Fibroblast of skin of right biceps (primary cell): ENCODE measurements at places on chromosomes 12 and 14.

GRCh38 chr12:86293682-86294240 is 37.6 kb upstream of the MGAT4C start:
- DNase-seq: no peak

- DNase-seq: no peak
Measured at GRCh38 chr14:97806891-97807290, 1009.7 kb downstream of the VRK1 start.

GRCh38 chr14:76778546-76779215 is 17.4 kb downstream of the VASH1 start:
- no peak for DNase-seq

DNA sequence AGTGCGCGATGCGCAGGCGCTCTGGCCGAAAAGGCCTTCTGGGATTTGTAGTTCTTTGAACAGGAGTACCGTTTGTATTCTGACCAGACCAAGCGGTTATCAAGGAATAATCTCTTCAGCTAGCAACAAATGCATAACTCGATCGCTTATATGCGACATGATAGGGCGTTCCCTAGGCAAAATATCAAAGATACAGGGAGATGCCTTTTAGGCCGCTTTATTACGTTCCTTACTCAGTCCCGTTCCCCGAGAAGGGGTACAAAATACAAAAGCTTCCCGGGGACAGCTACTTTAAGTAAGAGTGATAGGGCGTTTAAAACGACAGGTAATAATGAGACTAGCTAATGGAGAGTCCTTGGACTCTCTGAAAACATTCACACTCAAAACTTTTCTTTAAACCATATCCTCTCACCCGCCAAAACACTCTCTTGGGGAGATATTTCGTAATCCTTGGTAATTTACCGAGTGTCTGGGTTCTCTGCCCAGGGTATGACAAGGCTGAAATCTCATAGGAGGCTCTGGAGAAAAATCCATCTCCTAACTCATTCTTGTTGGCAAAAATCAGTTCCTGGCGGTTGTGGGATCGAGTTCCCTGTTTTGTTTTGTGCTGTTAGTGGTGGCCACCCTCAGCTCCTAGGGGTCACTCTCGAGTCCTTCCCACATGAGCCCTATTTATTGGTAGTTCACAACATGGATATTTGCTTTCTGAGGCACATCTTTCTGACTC is 412 bp upstream of the SNW1 start:
- DNase-seq: peak; percentile 53

DNA sequence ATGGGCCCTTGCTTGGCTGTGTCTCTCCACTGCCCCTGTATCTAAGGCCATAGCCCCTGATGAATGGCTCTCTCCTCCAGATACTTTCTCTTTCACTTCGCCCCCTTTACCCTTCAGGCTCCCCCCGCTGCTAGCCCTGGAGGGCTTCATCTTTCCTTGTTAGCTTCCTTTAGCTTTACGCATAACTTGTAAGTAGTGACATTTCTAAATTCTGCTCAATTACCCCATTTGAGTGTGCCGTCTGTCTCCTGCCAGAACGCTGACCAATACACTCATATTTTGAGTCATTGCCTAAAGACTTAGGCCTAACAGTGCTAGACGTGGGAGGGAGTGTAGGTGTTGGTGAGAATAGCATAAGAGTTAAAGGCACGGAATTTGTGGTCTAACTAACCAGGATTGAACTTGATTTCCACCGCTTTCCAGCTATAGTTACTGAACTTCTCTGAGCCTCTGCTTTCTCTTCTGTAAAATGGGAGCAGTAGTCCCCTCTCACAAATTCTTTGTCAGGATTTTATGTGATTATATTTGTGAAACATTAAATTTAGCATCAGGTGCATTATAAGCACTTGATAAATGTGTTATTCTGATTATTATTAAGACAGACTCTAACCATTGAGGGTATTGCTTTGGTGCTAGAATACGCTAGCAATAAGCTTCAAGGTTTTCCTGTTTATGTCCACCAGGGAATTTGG is 129.3 kb downstream of the ZFP36L1 start:
- DNase-seq: peak; percentile 40

DNA sequence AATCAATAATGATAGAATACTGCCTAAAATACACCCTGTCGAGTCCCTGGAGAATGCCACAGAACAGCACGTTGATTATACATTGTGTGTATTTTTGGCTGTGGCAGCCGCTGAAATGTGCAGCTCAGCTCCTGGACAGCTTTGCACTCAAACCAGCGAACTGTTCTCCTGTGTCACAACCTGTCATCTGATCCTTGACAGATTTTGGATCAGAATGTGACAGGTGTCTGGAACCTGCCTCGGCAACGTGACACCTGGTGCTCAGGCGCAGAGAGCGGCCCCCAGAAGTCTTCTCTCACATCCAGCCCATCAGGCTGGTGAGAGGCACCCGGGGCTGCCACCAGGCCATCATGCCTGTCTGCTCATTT is 19.3 kb downstream of the MVK start:
- DNase-seq: no peak

DNA sequence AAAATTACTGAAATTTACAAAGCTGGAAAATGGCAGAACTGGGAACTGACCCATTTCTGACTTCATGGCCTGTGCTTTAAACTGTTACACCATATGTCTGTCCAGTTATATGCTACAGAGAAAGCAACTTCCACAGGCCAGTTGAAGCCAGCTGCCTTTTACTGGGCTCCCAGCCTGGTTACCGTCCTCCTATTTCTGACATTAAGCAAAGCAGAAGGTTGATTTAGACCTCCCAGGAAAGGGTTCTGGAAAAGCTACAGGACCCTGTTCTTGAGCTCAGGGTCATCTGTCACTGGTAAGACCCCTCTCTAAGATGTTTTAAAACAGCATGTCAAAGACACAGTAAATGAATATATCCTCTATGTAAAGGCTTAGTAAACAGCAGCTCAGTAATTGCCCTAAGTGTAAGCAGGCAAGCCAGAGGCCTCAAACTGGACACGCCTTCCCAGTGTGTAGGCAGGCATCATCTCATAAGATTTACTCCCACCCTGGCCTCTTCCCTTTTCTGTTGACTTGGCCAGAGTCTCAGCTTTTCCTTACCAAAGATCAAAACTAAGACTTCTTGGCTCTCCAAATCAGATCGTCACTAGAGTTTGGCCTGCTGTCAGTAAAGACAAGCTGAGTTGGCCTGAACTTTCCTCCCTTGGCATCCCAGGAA is 55.4 kb upstream of the RNU6-8 start:
- DNase-seq: no peak

DNA sequence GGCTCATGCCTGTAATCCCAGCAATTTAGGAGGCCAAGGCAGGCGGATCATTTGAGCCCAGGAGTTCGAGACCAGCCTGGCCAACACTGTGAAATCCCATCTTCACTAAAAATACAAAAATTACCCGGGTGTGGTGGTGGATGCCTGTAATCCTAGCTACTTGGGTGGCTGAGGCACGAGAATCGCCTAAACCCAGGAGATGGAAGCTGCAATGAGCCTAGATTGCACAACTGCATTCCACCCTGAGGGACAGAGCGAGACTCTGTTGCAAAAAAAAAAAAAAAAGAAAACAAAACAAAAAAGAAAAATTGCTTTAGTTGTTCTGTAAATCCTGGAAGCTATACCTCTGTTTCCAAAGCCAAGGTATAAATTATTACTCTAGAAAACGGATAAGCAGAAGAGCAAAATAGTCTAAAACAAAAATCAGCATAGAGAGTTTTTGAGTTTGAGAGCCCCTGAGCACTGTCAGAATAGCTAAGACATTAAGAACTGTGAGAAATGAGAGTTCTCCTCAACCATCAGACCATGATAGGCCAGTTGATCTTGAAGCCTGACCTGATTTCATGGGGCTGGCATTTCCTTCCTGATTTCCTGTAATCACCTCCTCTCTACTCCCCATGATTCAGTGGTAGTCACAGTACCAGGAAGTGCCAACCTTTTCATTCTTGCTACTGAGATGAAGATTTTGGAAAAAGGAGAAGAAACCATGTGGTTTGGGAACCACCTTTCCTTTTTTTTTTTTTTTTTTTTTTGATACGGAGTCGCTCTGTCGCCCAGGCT is 31.7 kb downstream of the ATP2A2 start:
- DNase-seq: peak; percentile 84

DNA sequence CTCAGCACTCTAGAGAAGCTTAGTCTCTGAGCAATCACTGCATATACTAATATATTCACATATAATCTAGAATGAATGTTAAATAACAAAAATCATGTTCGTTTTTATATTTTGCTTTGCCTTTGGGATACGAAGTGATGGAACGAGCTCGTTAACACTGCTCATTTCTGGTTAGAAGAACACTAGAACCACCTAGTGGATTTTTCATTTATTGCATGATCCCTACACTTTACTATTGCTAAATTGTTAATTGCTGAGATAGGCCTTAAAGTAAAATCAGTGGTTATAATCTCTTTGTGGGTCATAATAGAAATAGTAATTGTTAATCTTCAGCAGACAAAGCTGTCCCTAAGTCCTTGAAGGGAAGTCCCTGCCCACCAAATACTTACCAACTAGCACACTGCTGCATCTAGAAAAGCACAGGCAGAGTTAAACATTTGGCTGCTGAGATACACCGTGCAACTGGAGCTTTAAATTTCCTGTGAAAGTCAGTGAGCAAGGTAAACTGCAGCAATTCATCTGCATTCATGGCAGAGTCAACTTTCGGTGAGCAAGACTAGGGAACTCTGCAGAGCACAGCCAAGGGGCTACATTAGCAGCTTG is 353.7 kb downstream of the APAF1 start:
- peak; percentile 31 for DNase-seq

GRCh38 chr12:102436867-102437266 is 43.5 kb downstream of the IGF1 start:
- DNase-seq: no peak

DNA sequence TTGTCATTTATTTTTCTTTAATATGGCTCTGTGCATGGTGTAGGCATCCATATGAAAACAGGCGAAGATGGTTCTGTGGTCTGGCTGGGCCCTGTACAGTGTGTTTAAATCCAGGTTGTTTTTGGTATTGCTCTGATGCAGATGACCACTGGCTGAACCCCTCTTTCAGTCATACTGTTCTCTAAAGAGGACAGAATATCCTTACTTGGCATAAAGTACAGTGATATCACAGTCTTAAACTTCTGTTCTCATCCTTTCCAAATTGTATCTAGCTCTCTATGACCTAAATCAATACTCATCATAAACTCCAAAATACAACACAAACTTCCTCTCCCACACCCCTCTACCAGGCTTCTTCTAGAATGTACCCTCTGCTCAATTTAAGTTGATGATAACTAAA is 252.7 kb upstream of the FAR2 start:
- no peak for DNase-seq

- DNase-seq: peak; percentile 68
Measured at GRCh38 chr14:86013641-86014040, 483.7 kb downstream of the FLRT2 start.

DNA sequence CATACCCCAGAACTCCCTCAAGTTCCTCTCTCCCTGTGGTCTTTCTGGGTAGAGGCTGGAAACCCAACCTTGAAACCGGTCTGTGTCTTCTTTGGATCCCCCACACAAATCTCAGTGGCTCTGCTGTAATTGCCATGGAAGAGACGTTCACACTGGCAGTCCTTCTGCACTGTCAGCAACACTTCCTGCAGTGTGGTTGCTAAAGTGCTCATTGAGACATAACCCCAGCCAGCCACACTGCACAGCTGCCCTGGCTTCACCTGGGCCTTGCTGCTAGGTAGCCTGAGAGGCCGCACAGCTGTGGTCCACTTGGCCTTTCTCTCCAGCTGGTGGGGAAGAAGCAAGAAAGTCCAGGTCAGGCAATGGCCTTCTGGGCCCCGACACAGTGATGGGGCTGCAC is 2.4 kb downstream of the GZMH start:
- no peak for DNase-seq

DNA sequence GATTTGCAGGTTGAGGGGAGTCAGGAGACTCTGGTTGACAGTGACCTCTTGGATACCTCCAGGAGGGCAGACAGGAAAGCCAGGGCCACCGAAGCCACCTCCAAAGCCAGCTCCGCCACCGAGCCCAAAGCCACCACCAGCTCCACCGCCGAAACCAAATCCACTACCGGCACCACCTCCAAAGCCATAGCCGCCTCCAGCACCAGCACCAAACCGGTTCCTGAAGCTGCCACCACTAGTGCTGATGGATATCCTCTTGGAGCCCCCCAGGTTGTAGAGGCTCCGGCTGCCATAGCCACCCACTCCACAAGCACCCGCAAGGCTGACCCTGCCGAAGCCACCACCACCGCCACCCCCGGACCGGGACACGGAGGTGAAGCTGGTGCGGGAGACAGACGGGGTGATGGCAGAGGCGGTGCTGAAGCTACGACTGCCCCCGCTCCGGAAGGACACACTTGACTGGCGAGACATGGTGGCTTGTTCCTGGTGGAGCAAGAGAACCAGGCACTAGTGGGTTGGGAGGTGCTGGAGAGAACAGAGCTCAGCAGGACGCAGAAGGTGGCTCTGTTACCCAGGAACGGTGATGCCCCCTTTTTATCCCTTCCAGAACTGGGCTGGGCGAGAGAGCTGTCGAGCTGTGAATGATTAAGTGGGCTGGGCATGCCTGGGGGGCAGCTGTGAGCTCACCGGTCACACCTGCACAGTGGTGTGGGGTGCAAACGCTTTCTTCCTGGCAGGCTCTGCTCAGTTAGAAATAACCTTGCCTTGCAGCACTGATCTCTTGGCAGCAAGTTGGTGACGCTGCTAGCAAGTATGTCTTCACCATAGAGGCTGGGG is at the start of gene KRT5:
TSS of gene KRT5 (minus strand) at position 569 of the 837 bp plus-strand sequence. CDS start at position 471, 98 bp downstream.
- DNase-seq: no peak

GRCh38 chr12:68114606-68115005 is 44.9 kb downstream of the IFNG start:
- DNase-seq: no peak

GRCh38 chr12:22256041-22256441 is 78.5 kb downstream of the ST8SIA1 start:
- DNase-seq: no peak

GRCh38 chr12:42468341-42468821 is 121.2 kb downstream of the PRICKLE1 start:
- peak; percentile 9 for DNase-seq

DNA sequence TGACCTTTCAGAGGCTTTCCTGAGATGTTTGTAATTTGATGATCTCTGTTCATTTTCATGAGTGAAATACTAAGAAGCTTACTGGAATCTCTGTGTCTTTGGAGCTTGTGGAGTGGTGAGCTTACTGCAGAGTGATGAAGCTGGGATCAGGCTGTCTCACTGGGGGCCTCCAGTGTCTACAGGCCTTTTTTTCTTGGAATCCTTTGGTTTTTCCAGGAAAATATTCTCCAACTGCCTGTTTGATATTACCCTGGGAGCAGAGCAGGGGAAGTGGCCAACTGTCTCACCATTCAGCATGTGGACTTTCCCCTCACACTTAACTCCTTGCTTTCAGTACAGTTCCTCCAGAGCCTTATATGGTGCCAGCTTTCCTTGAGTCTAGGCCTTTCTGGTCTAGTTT is 62.0 kb upstream of the KCNA1 start:
- DNase-seq: no peak

DNA sequence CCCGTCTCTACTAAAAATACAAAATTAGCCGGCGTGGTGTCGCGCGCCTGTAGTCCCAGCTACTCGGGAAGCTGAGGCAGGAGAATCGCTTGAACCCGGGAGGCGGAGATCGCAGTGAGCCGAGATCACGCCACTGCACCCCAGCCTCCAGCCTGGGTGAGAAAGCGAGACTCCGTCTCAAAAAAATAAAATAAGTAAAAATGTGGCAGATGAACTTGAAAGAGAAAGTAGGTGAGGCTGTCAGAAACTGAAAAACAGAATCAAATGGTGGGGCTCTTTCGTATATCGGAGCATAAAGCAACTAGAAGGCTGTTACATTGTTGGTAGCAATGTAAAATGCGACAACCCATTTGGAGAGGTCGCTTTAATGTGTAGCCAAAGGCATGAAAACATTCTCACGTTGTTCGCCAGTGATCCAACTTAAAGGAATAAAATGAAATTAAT is 767 bp upstream of the CCNT1 start:
- DNase-seq: peak; percentile 4

- DNase-seq: no peak
Measured at GRCh38 chr12:66398931-66399910, 96.9 kb downstream of the HELB start.
